ENCODE measurements at places on chromosomes 6 and 20. TPM values are rescaled to one million over a fixed set of nuclear protein-coding genes. Genes with fewer than 3 reads are reported as not detected.

The ME1 gene
- total RNA-seq = 22.9 TPM

The FRS3 gene
- 2.6 TPM for total RNA-seq

The HLA-DMA gene
- 41.7 TPM for total RNA-seq

The OPRL1 gene
- 1.1 TPM for total RNA-seq

The CENPB gene
- 114 TPM for total RNA-seq

The ESF1 gene
- total RNA-seq = 9.2 TPM

The KCNQ2 gene
- total RNA-seq = not detected

The OR2B6 gene
- total RNA-seq = not detected

The EFCAB8 gene
- 2.9 TPM for total RNA-seq

The MAFB gene
- 75.0 TPM for total RNA-seq

The C20orf204 gene
- 3.2 TPM for total RNA-seq

The NKAIN2 gene
- total RNA-seq = 0.28 TPM

The TMEM74B gene
- total RNA-seq = not detected

The EYA4 gene
- total RNA-seq = 3.0 TPM

The GTSF1L gene
- total RNA-seq = not detected

The SAMD3 gene
- 1.2 TPM for total RNA-seq

The MYCT1 gene
- 14.7 TPM for total RNA-seq

The FILIP1 gene
- 23.4 TPM for total RNA-seq

The SLC22A16 gene
- total RNA-seq = 3.8 TPM

The HRH3 gene
- not detected for total RNA-seq

The CLVS2 gene
- total RNA-seq = 0.07 TPM
